ENCODE measurements at places on chromosomes 2 and 18. TPM values are rescaled to one million over a fixed set of nuclear protein-coding genes. Genes with fewer than 3 reads are reported as not detected.

Gene MATN3
- total RNA-seq: 3.9 TPM

Gene GPC1
- total RNA-seq: 73.2 TPM

Gene TRMT61B
- total RNA-seq: 15.0 TPM

Gene HSBP1L1
- 32.2 TPM for total RNA-seq

Gene FTCDNL1
- total RNA-seq: 2.5 TPM

Gene TMEFF2
- not detected for total RNA-seq

Gene PAX3
- total RNA-seq: not detected

Gene ACVR1C
- total RNA-seq: 6.6 TPM

GRCh38 chr2:236551471-236552211 lies 18.0 kb upstream of the ACKR3 start:
- no peak for DNase-seq

GRCh38 chr2:66766582-66766981 lies 331.7 kb downstream of the MEIS1 start:
- DNase-seq: no peak

DNA sequence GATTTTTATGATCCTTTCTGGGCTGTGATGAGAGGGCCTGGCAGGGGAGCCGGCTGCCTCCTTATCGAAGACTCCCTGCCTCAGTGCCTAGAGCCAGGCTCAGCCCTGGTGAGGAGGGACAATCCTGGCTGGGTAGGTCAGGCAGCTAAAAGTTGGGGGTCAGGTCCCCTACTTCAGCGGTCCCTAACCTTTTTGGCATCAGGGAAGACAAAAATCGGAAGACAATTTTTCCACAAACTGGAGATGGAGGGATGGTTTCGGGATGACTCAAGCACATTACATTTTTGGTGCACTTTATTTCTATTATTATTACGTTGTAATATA lies 53.1 kb downstream of the HS1BP3 start:
- no peak for DNase-seq

- DNase-seq: no peak
These were observed 3.9 kb upstream of the MYCN start for GRCh38 chr2:15936277-15937104.

DNA sequence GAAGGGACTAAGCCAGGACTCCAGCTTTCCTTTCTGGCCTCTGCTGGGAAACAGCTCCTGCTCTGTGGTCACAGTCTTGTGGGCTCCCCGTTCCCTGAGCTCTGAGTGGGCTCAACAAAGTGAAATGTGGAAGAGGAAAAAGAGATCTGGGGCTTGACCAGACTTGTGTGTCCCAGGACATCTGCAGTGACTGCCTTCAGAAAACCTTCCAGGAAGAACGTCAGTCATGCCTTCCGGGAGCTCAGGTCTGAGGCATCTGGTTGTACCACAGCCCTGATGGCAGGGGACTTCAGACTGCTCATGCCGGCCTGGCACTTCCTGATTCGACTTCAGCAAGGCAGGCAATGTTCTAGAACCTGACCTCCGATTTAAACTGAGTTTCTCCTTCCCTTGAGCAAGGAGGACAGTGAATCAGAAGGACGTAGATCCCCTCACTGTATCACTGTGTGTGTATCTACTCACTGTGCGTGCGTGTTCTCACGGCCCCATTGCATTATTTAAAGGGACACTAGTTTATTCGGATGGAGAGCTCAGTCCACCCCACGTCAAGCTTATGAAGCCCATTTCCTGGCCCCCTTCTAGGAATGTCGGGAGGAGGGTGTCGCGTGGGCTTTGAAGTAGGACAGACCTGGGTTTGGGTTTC lies 548 bp upstream of the FBLN7 start:
- DNase-seq: no peak

DNA sequence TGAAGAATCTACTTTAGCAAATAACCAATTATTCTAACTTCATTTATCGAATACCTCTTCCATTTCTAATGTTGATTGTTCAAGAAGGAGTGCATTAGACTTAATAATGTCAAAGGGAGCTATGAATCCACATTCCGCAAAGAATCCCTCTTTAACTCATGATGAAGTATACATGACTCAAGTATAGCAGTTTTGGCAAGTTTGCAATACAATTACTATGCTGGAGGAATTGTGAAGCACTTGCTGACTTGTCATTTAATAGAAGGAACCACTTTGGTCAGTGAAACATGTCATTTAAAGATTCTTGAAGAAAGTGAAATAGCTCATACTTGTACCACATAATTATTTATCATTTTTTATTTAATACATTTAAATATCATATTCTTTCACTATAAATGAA lies 125.1 kb downstream of the SLC39A10 start:
- DNase-seq: no peak

DNA sequence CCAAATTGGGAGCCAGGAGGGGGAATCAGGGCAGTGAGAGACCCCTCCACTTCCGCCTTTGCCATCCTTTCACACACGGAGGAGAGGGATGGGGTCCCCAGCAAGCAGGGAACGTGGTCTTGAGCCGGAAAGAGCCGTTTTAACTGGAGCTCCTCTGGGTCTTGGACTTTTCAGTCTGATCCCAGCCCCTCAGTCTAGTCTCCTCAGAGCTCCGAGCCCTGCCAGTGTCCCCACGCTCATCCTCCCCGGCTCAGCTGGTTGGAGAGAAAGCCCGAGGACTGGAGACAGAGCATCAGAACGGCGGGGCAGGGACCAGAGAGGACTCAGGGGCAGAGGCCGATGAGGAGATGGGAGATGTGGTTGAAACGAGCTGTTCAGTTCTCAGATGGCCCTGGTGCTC lies 26.1 kb upstream of the OTOF start:
- DNase-seq: no peak

DNA sequence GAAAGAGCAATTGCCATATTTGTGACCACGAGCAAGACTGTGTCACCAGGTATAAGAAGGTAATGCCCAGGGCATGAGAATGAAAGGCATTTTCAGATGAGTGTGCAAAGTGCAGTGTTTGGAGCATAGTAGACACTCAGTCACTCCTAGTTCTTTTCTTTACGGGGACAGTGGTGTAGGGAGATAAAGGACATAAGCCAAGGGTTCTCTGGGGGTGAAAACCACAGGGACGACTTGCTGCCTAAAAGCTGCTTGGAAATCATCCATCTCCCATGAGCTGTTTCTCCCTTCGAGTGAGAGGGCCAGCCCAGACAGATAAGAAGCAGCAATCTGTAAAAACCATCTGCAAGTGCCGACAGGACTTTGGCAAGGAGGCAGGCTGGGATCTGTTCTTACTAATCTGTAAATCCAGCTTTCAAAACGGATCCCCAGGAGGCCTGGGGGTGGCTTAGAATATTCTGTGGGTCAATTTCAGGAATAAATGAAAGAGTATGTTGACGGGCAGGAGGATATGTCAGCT lies 221.6 kb downstream of the LPIN1 start:
- DNase-seq: no peak

DNA sequence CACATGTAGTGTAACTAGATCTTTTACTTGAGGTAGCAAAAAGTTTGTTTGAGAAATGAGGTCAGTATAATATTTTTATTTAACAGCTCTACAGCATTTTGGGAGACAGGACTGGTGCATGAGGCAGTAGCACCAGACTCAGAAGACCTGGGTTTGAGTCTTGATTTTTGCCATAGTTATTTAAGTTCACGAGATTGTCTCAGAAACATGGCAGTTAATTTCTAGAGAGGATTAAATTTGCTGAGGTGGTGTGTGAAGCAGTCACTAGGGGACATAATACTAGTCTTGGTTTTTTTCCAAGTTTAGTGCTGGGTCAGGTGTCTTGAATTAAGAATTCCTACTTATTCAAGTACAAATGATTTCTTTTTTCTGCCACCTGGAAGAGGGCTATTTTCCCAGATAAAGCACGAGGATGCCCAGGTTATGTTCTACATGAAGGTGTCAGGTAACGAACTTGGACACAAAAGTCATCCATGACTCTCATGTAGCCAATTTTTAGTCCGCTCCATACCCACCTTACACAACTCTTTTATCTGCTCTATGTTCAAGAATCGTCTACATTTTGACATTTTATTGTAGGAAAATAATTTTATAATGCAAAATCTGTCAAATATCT lies 1.4 kb downstream of the MARCHF7 start:
- no peak for DNase-seq
